ENCODE measurements at places on chromosomes 5 and 9.

- DNase-seq: no peak
These were observed 12.7 kb upstream of the DAB2 start for GRCh38 chr5:39437467-39437866.

DNA sequence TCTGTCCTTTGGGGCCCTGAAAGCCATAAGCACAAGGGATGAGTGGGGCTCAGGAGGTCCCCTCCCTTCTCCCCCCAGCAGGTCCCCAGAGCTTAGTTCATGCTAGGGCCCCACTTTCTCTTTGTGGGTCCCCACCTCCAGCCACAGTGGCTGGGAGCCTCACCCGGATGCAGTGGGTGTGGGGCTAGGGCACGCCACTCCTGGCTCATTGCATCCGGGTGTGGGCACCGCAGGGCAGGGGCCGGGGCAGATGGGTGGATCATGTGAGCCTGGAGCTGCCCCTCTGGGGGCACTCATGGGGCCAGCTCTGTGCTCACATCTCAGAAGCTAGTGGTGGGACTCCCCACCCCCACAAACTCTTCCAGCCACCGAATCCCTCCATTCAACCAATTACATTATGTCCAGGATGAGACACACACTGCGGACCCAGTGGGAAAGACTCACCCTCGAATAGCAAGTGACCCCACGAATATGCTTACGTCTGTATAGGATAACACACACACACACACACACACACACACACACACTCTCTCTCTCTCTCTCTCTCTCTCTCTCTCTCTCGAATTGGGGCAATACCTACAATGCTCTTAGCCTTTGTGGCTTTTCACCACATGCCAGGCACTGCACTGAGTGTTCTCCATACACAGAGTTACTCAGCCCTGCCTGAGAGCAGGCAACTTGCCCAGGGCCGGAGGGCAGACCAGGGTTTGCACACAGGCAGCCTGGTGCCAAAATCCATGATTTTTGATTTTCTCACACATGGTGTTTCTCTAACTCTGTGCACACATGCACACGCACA, 16.8 kb upstream of the PHYKPL start:
- no peak for DNase-seq

DNA sequence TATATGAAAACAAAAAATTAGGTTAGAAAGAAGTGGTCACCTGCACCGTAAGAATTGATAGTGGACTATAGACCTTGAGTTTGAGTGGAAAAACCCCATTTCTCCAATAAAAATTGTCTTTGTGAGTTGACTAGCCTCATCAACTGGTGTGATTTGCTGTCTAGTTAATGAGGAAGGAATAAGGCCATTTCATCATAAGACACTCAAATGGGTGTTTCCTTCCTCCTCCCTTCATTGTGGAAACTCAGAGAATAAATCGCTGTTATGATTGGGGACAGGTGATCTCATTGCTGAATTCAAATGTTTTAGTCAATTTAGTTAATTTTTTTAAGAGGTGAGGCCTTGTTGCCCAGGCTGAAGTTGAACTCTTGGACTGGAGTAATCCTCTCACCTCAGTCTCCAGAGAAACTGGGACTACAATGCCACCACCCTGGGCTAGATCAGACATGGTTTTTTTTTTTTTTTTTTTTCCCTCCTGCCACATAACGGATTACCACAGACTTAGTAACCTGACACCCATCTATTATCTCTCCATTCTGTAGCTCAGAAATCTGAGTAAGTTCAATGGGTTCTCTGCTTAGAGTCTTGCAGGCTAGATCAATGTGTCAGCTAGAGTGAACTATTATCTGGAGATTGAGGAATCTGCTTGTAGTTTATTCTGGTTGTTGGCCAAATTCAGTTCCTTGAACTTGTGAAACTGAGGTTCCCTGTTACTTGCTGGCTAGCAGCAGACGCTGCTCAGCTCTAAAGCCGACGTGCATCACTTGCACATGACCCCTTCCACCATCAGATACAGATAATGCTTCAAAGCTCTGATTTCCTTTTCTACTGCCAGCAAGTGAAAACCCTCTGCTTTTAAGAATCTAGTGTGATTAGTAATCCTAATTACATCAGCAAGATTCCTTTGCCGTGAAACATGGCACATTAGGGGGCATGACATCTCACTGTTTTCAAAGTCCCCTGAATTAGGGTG, 663.8 kb upstream of the CDH9 start:
- no peak for DNase-seq

DNA sequence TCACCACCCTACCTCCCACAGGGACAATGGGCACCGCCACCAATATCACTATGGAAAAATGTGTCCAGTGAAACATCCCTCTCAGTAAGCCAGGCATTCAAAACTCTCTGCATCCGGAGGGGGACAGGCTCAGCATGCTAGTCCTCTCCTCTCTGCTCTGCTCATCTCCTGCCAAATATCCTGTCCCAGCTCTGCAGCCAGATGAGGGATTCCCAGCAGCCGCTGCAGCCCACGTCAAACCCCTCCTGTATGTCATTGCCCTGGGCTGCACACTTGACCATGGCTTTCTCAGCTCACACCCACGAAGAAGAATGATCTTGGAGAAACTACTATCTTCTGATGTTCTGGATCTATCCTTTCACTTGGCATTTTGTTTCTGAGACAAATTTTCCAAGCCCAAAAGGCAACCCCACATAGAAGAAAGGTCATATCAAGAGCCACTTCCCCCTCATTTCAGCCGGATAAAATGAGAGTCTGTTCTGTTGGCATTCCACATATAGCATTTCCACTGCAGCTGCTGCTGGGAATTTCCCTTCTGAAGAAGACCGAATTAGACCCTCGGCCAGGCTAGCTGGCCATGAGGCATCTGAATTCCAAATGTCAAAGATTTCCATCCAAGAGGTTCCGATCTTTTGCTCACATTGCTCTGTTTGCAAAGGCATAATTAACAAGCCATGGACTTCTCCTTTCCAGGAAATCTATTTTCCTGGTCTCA, 338.0 kb downstream of the ACTL7B start:
- no peak for DNase-seq

DNA sequence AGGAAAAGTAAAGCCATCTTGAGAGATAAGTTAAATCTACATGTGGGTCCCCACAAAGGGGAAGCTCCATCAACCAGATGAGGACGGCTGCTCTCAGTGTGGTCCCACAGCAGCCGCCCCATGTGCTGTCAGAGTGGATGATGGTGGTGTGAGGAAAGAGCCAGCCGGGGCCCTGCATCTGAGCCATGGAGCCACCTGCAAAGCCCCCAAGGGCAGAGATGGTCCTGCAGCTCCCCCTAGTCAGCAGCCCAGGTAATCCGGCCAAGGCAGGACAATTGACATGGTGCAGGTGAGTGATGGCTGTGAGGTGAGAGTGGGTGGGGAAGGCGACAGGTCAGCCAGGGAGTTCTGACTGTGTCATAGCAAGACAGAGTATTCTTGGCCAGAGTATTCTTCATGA, 458.8 kb downstream of the ICE1 start:
- DNase-seq: no peak

DNA sequence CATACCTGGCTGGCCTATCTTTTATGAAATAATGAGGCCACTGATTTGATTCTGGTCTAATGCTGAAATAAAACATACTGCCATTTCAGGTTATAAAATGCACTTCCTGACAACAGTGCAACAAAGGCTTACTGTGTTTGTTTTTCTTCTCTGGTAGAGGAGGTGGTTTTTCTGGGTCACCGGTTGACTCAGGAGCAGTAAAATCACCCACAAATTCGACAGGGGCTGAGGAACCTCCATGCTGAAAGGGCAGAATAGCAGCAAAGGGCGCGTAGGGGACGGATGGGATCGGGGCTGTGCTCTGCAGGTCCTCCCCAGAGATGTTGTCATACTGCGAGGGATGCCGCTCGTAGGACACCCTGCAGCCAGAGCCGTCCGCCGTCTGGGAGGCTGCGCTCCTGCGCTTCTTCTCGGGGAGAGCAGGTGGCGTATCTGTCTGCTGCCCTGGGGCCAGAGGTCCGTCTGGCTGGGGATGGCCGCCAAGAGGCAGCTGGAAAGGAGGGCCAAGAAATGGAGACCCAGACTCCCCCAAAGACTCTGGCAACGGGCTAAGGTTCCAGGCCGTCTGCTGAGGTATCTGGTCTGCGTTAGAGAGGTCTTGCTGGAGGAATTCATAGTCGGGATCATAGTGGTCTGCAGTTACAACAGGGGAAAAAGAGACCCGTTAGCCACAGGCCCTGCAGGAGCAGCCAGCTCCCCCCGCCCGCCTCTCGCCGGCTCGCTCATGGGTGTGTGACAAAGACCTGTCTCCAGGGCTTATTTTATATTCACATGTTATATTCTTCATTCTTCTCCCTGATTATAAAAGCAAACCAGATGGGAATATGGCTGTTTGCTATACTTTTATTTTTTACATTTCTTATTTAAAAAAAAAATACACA, 80.7 kb downstream of the PRRT1B start:
- DNase-seq: no peak

DNA sequence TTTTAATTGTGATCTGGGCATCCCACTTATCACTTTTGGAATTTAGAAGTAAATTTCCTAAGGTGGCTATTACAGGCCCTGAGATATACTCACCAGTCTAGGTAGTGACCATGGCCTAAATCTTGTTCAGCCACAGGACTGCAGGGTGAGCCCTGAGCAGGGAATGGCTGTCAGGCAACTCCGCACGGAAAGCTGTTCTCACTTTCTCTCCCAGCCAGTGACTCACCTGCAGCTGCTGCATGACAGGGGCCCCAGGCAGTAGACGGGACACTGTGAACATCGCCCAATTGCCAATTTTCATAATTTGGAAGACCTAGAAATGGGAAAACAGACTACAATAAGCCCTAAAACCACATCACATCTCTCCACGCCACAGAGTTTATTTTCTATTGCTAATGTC, 69.6 kb upstream of the TAF1L start:
- no peak for DNase-seq

GRCh38 chr5:135341016-135341666, 57.9 kb downstream of the MACROH2A1 start:
- DNase-seq: no peak

GRCh38 chr5:129820-130219, 37.9 kb downstream of the PLEKHG4B start:
- no peak for DNase-seq

DNA sequence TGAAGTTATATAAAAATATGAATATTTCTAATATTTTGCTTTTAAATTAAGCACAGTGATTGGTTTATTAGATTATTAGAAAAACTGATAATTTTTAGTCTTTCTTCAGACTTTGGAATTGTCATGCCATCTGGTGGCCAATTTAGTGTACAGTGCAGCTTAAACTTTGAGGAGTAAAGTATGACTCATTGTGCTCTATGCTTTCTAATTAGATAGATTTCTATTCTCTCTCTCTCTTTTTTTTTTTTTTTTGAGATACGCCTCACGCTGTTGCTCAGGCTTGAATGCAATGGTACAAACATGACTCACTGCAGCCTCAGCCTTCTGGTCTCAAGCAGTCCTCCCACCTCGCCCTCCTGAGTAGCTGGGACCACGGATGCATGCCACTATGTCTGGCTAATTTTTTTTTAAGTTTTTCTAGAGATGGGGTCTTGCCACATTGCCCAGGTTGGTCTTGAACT, 42.1 kb upstream of the GPR21 start:
- DNase-seq: peak; percentile 3

- DNase-seq: no peak
These were observed 391.3 kb downstream of the NR2F1-AS1 start for GRCh38 chr5:93189707-93190120.

GRCh38 chr9:76321195-76321828, 72.9 kb downstream of the RFK start:
- no peak for DNase-seq

DNA sequence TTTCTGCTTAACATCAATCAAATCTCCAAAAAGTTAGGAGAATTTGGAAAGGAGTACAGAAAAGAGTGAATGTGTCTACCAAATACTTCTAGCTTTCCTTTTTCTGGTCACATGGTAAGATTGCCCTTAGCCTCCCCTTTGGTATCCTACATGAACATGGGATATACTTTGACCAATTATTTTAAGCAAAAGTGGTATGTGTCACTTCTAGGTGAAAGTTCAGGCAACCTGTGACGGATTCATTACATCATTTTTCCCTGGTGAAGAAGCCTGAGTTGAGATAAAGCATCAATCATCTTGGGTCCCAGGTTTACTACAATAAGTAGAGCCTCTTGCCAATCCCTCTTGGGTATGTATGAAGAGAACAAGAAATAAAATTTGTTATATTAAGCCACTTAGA, 419.2 kb downstream of the PDE4D start:
- no peak for DNase-seq

DNA sequence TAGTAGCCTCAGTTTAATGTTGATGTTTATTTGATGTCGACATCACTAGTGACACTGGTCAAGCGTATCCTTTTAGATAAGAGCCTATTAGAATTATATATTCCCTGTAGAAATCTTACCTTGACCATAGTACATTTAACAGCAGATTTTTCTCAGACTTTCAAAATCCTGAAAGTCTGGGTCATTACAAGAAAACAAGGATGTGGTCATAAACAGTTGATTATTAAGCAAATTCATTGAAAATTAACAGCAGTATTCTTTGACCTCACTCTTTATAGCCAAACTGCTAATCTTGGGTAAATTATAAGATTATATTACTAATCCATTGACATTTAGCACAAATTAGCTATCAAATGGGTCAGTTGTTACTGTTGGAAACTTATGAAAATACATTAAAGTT, 83.4 kb downstream of the GHR start:
- DNase-seq: no peak

GRCh38 chr5:112865128-112865527, 4.0 kb downstream of the SRP19 start:
- DNase-seq: no peak

- DNase-seq: no peak
These were observed 4.7 kb upstream of the NUP214 start for GRCh38 chr9:131120620-131121228.

DNA sequence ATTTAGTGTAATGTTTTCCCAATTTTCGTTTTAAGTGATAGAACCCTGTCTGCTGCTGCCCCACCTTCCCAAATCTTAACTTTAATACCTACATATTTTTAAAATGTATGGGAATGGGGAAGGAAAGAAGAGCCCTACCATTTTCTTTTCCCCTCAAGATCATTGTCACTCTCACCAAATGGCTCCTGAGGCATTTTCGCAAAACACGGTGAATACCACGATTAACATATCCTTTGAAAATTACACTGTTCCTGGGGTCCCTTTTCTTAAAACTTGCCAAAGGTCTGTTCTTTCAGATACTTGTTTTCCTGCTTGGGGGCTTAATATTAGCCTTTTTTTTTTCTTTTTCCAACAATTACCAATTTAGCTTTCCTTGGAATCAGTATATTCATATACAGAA, 36.1 kb downstream of the CERT1 start:
- DNase-seq: no peak
